Glomerular endothelial cell (primary cell): ENCODE measurements at places on chromosomes 4 and X. TPM values are rescaled to one million over a fixed set of nuclear protein-coding genes. Genes with fewer than 3 reads are reported as not detected.

- DNase-seq: no peak
These were observed 115.4 kb downstream of the PTTG2 start for GRCh38 chr4:38075370-38076152.

GRCh38 chrX:13376857-13377549 is 57.1 kb upstream of the ATXN3L start:
- no peak for DNase-seq

- peak; percentile 61 for DNase-seq
These were observed 26.8 kb upstream of the TMEM184C start for GRCh38 chr4:147590249-147590920.

- no peak for DNase-seq
These were observed 1804.7 kb downstream of the STIM2 start for GRCh38 chr4:28665306-28665705.

The FHDC1 gene
- 0.24 and 0.88 TPM in 2 replicates for total RNA-seq

The PLP2 gene
- 50.4 and 50.9 TPM in 2 replicates for total RNA-seq
